ENCODE measurements at places on chromosomes 13 and 19.

- no peak for DNase-seq
Observed at GRCh38 chr19:15550929-15551292, 42.6 kb downstream of the CYP4F22 start.

DNA sequence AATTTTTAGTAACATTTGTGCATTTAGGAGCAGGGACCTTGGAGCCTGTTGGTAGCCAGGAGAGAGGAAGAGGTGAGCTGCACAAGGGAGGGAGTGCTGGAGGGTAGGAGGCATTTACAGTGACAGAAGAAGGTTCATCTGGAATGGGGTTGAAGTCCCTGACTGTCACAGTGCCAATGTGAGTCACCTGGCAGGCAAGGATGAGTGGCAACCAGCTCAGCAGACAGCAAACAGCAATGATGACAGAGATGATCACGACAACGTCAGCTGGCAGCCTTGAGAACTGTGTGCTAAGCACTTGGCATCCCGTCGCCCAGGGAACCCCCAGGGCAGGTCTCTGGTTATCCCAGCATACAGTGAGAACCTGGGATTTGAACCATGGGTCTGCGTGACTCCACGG is 2.6 kb downstream of the OR10H5 start:
- DNase-seq = no peak

DNA sequence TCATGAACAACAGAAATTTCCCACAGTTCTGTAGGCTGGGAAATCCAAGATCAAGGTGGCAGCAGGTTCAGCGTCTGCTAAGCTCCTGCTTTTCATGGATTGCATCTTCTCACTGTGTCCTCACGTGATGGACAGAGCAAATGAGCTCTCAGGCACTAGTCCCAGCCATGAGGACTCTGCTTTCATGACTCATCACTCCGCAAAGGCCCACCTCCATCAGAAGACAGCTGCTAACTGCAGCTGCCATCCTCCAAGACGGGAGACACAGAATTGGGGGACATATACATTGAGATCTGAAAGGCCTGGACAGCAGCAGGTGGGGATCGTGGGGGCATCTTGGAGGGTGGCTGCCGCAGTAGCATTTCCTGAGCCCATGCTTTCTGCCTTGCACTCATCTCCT is 44.4 kb upstream of the SPATA13 start:
- DNase-seq = no peak

GRCh38 chr19:38470788-38471480 is 37.4 kb downstream of the RYR1 start:
- DNase-seq = no peak

- no peak for DNase-seq
Observed at GRCh38 chr19:11059511-11060358, 29.5 kb upstream of the LDLR start.

DNA sequence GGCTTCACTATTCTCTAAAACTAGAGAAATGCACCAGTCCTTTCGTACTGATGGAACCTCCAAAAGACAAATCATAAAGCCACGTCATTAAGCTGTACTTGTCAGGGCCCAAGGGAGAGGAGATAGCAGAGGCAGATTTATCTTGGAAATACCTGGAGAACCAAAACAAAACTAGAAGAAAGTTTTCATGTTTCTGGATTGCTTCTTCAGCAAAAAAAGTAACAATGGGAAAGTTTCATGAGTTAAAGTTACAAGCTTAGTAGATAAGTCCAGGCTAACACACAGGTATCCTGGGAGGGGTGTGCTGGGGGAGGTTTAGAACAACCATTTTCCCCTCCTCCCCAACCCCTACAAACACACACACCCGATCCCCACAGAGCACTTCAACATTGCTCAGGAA is 21.6 kb downstream of the RANBP3 start:
- no peak for DNase-seq

GRCh38 chr13:24692561-24692960 is 12.4 kb downstream of the ATP12A start:
- no peak for DNase-seq

- DNase-seq = no peak
Observed at GRCh38 chr13:106462710-106463109, 72.8 kb downstream of the EFNB2 start.

GRCh38 chr13:96696389-96696900 is 297.8 kb downstream of the OXGR1 start:
- no peak for DNase-seq

- no peak for DNase-seq
Observed at GRCh38 chr13:26202365-26202972, 19.6 kb downstream of the RNF6 start.

GRCh38 chr13:92947770-92948434 is 278.7 kb upstream of the GPC6 start:
- DNase-seq = no peak

- no peak for DNase-seq
Observed at GRCh38 chr19:13840305-13841085, 36.4 kb upstream of the NANOS3 start.

DNA sequence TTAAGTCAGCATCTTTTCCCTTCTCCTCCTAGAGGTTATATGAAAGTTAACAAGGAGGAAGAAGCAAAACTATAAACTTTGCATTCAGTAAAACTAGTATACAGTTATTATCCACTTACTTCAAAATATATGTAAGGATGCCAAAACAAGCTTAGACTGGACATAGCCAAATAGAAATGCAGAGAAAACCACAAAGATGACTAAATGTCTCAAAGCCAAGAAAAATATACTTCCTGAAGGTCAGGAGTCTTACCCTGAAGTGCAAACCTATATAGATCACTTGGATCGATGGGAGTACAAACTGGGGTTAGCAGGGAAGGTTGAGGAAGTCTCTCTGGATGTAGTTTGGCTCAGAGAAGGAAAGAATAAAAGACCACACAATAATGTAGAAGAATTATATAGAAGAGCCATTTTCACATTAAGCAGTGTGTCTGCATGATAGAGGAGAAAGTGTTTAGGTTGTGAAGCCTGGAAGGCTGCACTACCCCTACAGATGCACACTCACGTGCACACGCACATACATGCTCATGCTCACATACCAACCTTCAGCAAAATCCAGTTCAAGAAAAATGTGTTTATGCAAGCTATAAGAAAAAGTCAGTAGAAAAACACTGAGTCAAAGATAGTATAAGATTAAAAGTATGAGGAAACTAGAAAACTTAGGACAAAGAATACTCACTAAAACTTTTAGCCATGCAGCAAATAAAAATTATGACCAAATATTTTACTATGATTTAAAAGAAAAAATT is 112.1 kb upstream of the RXFP2 start:
- no peak for DNase-seq

DNA sequence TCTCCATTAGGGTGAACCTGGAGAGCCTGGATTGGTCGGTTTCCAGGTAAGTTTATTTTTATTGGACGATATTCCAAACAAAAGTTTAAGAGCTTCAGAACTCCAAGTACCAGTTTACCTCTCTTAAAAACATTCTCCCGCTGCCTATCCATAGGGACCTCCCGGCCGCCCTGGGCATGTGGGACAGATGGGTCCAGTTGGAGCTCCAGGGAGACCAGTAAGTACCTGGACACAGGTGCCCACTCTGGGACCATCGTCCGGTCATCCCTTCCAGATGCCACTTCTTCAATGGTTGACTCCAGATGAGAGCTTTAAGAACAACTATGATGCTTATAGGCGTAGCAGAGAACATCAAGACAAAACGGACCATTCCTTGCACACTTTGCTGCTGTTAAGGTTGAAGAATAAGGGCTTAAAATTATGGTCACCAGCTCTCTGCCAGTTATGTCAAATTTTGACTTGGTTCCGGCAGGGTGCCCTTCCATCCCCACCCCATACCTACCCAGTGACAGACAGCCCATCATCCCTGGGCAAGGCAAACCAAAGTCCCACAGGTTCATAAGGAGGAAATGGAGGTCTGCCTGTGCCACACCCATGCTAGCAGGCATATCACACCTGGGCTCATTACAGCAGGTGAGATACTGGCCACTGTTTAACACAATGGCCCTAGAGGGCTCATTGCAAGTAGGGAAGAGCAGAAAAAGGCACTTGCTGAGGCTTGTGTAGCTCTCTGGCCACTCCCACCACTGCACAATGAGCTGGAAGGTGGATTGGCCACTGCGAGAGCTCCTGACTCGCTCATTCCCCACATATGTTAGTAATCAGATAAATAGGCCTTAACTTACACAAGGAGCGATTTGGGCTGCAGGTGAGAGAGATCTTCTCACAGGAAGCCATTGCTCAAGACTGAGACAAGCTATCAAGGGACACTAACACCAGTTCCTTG is 123.6 kb downstream of the COL4A2 start:
- no peak for DNase-seq

DNA sequence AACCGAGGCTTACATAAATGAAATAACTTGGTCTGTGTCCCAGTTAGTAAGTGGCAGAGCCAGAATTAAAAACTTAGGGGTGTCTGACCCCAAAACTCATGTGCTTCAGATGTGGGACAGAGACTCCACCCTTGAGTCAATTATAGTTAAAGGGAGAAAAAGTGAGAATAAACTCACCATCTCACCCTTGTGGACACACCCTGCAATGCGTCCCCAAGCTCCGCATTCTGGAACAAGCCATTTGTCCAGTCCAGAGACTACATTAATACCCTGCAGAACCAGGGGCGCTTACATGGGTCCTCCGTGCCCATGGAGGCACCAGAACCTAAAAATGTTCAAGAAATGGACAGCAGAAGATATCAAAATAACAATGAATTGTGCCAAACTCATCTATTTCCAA is 207.0 kb upstream of the ZNF507 start:
- no peak for DNase-seq

- DNase-seq = no peak
Observed at GRCh38 chr13:41054212-41054877, 7.0 kb upstream of the WBP4 start.

DNA sequence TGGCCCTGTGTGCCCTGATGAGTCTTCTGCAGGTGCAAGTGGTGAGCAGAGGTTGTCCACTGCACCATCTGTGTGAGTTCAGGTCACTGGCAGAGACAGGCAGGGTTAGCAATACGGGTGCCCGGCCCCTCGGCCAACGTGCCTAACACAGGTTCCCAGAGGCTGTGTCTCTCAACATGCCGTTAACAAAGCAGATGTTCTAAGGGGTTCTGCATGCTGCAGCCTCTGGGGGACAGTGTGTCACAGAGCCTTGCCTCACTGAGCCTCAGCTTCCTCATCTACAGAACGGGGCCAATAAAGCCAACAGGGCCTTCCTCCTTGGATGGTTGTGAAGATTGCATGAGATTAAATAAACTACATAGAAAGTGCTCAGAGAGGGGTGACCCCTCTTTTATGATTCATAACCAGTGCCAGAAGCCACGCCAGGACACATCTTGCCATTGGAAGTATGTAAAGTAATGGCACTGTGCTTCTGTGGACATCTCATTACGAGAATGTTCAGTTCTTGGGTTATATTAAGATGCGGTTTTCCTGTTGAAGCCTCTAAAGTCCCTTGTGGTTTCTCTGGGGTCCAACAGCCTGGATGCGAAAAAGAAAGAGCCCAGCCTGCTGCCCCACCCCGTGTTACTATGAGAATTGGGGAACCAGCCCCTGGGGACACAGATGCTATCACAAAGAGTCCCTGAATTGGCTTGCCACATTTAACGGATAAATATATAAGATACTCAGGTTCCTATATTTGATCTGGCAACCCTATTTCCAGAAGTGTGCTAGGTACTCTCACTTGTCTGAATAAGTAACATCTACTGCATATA is 11.2 kb upstream of the ARHGEF18 start:
- no peak for DNase-seq

GRCh38 chr19:17328517-17329365 is 5.9 kb downstream of the ANO8 start:
- DNase-seq = no peak

- DNase-seq = no peak
Observed at GRCh38 chr19:33499671-33500506, 21.7 kb downstream of the PEPD start.

Measured in iPS DF 19.7 (cell line).